NB4 (cell line): ENCODE measurements at places on chromosomes 12 and 14.

DNA sequence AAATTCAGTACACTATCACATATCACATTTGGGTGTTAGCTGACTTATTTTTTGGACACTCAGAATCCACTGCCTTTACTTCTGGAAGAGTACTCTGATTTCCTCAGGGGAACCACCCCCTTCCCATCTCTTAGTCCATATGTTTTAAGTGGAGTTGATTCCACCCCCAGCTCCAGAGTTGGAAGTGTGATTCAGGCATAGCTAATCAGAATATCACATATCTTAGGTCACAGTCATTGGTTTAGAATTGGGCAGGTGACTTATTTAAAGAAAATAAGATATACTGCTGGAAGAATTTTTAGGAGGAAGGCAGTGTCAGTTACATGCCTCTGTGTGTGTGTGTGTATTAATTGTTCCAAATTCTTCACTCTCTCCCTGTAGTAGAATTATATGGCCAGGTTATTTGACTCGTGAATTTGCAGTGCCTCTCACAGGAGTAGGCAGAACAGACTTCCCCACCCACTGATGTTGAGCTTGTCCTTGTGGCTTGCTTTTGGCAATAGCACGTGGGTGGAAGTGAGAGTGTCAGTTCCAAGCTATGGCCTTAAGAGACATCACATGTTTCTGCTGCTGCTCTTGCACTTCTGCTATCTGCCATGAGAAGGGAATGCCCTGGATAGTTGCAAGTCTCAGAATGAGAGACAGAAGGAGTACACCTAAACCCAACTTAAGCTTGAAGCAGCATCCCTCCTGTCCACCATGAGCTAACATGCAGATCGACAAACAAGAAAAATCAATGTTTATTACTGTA, 6.4 kb upstream of the GAS2L3 start:
- peak; percentile 13 for DNase-seq

DNA sequence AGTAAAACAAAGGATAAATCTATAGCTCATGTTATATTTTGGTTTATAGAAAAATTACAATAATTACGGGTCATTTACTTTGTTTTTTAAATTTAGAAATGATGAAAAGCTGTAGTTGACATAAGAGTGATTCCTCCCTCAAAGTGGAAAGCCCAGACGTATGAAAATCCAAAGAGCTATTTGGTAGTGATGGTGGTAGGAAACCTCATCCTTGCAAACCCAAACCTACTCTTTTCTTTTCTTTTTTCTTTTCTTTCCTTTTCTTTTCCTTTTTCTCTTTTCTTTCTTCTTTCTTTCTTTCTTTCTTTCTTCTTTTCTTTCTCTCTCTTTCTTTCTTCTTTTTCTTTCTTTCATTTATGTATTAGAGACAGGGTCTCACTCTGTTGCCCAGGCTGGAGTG, 190.3 kb upstream of the RASSF8 start:
- DNase-seq, result no peak

DNA sequence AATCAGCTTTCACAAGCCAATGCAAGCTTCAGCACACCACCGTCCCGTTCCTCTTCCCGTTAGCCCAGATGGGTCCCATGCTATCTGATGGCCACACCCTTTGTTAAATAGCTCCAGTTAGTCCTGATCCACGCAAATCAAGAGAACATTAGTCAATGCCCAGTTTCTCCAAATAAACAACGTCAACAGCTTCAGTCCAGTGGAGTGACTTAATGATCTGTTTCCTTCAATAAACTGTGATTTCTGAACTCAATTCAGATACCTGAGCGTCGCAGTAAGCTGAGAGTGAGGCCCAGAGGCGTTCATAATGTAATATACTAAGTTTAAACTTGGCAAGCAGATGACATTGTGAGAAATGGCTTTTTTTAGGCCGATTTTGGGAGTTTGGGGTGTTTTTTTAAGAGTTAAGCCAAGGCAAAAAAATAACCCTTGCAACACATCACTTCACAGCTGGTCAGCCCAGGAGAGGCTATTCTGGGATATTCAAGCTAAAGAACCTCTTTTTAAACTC, 112.3 kb downstream of the ZFP36L1 start:
- DNase-seq, result no peak

- DNase-seq, result no peak
Observed at GRCh38 chr12:71385155-71385554, 54.4 kb upstream of the LGR5 start.

- peak; percentile 37 for DNase-seq
Observed at GRCh38 chr12:48001505-48002413, 2.5 kb downstream of the COL2A1 start.

DNA sequence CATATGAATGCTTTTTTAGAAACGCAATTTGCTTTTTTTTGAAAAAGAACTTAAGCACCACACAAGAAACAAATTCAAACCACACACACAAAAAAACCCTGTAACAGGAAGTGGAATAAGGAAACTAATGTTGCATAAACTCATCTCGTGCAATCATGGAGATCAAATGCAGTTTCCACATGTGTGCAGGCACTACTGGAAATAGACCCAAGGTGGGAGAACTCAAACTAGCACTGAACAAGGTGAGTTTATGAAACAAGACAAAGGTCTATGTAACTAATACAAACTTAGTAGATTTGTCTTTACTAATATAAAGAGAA, 17.5 kb downstream of the NIN start:
- DNase-seq, result peak; percentile 85

GRCh38 chr14:75561013-75561432, 17.4 kb upstream of the FLVCR2 start:
- peak; percentile 51 for DNase-seq

DNA sequence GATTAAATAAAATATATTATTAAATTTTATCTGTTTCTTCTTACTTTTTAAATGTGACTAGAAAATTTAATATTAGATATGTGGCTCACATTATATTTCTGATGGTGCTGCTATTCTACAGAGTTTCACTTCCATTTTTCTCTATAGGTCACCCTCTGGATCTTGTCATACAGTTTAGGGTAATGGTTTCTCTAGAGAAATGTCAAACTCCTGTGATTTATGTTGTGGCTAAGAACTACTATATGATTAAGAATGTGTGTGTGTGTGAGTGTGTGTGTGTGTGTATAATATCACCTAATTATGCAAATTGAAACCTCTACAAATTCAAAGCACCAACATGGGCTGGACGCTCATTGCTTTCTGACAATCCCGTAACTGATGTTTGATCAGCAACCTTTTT, 325.9 kb downstream of the ADAMTS20 start:
- no peak for DNase-seq

GRCh38 chr14:29637411-29637810, 290.2 kb downstream of the PRKD1 start:
- no peak for DNase-seq

- DNase-seq, result no peak
Observed at GRCh38 chr12:12236896-12237295, 29.9 kb downstream of the LRP6 start.

- DNase-seq, result peak; percentile 74
Observed at GRCh38 chr12:65823513-65824375, 539 bp upstream of the HMGA2 start.

- DNase-seq, result no peak
Observed at GRCh38 chr12:75374971-75375370, 15.9 kb upstream of the GLIPR1L2 start.

GRCh38 chr12:51941011-51941581, 10.4 kb upstream of the ACVR1B start:
- no peak for DNase-seq

- DNase-seq, result no peak
Observed at GRCh38 chr12:123559468-123559867, 24.9 kb upstream of the TMED2 start.

DNA sequence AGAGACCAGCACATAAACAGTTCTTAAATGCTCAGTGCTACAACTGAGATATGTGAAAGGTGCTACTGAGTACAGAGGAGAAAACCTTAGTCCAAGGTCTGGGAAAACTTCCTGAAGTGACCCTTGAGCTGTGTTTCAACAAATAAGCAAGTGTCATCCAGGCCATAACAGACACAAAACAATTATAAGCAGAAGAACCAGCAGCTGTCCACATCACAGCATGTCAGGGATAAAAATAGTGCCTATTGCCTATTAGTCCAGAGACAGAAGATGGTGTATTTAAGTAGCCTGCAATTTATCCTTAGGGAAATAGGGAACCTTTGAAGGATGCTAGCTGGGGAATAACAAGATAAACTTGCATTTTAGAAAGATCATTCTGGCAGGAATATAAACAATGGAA, 237.8 kb downstream of the SPTSSA start:
- DNase-seq, result no peak

GRCh38 chr12:102735104-102735503, 181.9 kb downstream of the PAH start:
- peak; percentile 6 for DNase-seq
